Fibroblast of skin of abdomen (primary cell): ENCODE measurements at places on chromosomes 13 and 19.

- no peak for DNase-seq
These were observed 16.2 kb upstream of the FREM2 start for GRCh38 chr13:38670627-38671026.

DNA sequence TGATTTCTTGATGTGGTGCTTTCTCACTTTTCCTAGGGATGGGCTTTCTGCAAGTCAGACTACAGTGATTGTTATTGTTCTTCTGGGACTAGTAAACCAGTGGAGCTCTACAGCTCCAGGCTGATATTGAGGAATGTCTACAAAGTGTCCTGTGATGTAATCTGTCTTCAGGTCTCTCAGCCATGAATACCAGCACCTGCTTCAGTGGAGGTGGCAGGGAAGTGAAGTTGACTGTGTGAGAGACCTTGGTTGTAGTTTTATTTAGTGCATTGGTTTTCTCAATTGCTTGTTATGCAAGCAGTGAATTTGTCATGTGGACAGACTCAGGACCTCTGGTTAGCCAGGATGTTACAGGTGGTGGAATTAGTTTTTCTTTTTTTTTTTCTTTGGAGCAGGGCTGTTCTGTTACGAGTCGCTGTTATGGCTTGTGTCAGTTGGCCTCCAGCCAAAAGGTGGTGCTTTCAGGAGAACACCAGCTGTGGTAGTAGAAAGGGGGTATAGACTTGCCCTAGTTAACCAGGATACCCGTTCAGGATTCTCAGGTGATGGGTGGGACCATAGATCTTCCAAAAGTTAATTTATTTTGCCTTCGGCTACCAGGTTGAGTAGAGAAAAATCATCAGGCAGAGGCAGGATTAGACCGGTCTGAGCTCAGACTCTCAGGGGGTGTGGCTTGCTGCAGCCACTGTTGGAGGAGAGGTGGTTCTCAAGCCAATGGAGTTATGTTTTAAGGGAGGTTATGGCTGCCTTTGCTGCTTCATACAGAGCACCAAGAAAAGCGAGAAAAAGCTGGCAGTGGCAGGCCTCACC, 11.9 kb upstream of the ZNF675 start:
- no peak for DNase-seq

DNA sequence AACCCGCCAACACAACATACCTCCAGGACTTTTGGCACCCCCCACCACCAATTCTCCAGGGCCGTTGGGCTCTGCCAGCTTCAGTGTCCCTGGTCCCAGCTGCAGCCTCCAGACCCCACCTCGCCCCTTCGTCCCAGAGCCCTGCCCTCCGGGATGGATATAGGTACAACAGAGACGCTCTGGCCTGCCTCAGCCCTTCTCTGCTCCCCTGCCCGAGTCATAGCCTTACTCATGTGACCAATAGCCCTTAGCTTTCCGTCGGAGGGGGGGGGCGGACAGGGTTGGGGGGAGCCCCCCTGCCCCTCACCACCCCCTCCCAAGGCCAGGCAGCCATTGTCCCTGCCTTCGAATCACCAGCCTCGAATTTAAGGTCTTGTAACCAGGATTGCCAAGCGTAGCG, 70.8 kb upstream of the NFIC start:
- DNase-seq = no peak

DNA sequence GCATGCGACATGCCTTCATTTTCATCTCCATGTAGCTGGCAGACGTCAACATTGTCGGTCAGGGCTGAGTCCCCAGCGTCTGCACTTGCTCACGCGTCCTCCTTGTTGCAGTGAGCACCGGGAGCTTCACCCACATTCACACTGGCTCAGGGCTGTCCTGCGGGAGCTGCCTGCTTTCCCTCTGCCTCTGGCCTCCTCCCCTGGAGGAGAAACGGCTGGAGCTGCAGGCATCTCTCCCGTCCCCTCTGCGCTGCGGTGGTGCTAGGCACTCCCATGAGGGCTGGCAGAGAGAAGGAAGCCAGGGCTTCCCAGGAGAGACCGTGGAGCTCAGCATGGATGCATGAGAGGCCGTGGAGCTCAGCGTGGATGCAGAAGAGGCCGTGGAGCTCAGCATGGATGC, 18.4 kb upstream of the TMEM255B start:
- no peak for DNase-seq

- no peak for DNase-seq
These were observed 19.8 kb downstream of the SERP2 start for GRCh38 chr13:44393391-44393790.

DNA sequence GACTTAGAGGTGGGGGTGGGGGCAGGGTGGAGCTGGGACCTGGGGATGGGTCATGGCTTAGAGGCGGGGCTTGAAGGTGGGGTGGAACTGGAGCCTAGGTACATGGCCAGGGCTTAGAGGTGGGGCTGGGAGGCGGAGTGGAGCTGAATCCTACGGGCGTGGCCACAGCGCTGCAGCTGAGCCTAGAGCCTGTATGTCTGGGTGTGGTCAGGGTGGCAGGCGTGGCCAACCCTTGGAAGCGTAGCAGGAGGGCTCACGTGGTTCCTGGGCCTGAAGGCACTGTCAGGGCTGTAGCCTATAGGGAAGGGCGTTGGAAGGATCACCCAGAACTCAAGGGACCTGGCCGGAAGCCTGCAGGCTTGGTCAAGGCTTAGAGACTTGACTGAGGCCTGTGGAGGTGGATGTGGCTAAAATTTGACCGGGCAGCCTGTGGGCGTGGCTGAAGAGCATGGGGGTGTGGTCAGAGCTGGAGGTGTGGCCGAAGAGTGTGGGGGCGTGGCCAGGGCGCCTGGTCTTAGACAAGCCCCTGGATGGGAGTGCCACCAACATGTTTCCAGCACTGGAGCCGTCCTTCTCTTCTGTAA, 24.3 kb downstream of the COLGALT1 start:
- DNase-seq = peak; percentile 33

DNA sequence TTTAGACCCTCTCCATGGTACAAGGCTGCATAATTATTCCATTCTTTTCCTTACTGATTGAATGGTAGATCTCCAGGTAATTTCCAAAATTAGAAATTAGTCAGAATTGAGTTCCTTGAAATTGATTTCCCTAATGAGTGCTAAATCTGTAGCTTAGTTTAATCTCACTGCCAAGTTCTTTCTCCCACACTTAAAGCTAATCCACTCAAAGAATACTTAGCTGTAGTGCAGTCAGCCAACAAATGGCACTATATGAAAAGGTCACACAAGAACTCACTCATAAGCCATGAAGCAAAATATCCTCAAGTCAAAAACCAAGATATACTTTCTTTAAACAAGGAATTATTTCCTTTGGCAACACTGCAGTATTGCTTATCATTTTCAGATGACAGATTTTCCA, 62.0 kb downstream of the XPO4 start:
- no peak for DNase-seq

GRCh38 chr19:39997638-39998216, 867 bp downstream of the ZNF546 start:
- peak; percentile 4 for DNase-seq

- peak; percentile 0 for DNase-seq
These were observed 618.4 kb upstream of the SLITRK5 start for GRCh38 chr13:87052731-87053130.

- peak; percentile 98 for DNase-seq
These were observed 84.5 kb downstream of the LRRC63 start for GRCh38 chr13:46296115-46296822.

DNA sequence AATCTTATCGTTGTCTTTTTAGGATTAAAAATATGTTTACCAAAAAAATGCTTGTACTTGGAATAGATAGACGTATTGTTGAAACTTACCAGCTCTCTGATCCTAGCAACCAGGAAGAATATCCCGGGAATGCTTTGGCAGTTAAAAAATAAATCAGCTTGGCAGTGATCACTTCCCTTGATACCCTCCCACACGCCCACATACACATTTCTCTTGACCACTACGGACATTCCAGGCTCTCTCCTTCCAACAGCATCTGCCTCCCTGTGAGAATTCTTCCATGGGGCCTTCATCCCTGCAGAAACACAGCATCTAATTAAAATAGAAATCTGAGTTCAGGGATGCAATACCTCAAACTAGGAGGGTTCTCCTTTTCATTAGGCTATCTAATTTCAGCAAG, 57.9 kb downstream of the THSD1 start:
- peak; percentile 93 for DNase-seq

DNA sequence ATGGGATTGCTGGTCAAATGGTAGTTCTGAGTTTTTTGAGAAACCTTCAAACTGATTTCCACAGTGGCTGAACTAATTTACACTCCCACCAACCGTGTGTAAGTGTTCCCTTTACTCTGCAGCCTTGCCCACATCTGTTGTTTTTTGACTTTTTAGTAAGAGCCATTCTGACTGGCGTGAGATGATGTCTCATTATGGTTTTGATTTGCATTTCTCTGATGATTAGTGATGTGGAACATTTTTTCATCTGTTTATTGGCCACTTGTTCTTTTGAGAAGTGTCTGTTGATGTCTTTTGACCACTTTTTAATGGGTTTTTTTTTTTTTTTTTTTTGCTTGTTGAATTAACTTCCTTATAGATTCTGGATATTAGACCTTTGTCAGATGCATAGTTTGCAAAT, 4.3 kb downstream of the CAB39L start:
- no peak for DNase-seq

GRCh38 chr13:39349391-39349960, 253.5 kb downstream of the LHFPL6 start:
- no peak for DNase-seq

- no peak for DNase-seq
These were observed 115.4 kb downstream of the ABCC4 start for GRCh38 chr13:95185851-95186250.

GRCh38 chr19:44741841-44742329, 6.6 kb upstream of the BCL3 start:
- peak; percentile 100 for DNase-seq

DNA sequence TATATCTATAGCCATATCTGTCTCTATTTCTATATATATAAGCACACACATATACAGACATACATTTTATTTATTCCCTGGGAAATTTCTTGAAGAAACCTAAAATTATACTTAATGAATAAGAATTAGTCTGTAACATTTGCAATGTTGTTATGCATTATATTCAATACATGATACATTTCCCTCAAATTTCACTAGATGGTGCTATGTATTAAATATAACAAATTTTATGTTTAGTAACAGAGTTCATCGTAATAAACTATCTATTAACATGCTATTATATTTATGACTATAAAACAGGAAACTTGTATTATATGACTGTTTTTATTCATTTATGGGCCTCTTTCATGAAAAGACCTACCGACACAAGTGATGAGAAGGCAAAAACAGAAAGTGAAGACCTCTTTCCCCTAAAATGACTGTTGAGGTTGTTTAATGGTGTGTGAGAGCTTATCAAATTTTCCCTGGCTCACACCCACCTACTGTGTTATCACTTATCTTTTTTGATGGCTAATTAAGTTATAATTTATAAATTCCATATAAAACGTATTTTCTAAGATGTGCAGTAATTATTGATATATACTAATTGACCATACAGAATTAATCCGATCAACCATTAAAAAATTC, 881.9 kb downstream of the SLITRK6 start:
- peak; percentile 11 for DNase-seq

- DNase-seq = no peak
These were observed 71.2 kb upstream of the GTF3A start for GRCh38 chr13:27353166-27353583.

DNA sequence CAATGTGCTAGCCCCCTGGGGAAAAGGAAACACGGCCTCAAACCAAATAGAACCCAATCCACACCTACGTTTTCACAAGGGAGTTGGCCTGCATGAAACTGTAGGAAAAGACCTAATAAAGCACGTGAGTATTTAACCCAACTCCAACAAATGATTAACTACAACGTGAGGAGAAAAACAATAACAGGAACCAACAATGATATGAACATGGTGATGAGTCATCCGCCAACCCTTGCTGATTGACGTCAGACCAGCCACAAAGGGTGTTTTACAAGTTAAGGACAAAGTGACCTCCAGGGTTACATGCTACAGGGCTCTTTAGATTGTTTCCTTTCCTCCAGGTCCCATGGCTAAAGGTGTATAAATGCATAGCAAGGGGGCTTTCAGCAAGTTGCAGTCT, 460.5 kb downstream of the COG6 start:
- DNase-seq = peak; percentile 9

DNA sequence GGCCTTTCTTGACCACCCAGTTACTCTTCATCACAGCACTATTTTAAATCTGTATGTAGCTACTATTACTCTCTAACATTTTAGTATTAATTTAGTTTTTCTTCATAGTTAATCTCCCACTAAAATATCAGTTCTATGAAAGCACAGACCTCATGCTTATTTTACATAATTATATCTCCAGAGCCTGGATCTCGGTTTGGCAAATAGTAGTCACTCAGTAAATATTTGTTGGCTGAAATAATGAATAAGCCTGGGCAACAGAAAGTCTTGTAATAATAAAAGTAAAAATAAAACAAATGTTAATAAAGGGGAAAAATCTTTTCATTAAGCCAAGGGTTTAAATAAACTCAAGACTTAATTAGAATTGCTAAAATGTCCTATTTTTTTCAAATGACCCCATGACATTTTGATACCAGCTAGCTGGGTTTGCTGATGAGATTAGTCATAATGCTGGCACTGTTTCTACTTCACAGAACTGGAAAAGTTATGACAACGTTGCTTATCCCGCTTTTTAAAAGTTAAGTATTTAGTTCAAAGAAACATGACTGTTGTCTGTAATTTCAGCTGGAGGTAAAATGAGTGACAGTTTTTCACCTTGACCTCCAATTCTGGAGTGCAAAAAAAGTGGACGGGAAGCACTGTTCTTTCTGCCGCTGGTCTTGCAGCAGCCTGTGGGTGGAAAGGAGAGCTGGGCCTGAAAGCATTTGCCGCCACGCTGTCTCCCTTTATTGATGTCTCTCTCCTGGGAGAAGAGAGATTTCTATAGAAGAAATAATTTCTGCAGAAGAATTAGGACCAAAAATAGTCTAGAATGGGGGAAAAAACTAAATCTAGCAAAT, 85.2 kb upstream of the SPATA13 start:
- no peak for DNase-seq

DNA sequence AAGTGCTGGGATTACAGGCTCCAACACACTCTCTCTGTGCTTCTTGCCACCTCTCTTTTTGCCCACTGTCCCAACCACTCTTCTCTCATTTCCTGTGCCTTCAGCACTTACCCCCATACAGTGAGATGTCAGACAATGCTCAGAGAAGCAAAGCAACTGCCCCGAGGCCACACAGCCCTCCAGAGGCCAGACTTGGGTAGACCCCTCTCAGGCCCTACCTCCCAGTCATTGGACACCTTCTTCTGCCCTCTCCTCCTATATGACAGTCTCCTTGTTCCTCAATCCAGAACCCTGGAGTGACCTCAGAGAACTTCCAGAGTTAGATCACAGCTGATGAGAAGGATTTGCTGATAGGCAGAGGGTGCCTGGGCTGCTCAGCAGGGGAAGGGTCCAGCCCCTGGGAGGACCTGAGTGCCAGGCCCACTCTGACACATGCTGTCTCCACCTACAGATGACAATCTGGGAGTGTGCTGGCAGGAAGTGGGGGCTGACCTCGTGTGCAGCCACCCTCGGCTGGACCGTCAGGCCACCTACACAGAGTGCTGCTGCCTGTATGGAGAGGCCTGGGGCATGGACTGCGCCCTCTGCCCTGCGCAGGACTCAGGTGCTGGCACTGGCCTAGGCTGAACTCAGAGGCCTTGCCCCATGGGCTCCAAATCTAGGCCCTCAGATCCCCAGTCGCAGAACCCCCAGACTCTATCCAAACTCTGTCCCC, 24.4 kb downstream of the LTBP4 start:
- no peak for DNase-seq
